Left renal pelvis (tissue), 4 donors: ENCODE measurements at places on chromosomes 11 and 22. TPM values are rescaled to one million over a fixed set of nuclear protein-coding genes. Genes with fewer than 3 reads are reported as not detected.

Gene LINC01488
- polyA plus RNA-seq: 0.05 TPM

DNA sequence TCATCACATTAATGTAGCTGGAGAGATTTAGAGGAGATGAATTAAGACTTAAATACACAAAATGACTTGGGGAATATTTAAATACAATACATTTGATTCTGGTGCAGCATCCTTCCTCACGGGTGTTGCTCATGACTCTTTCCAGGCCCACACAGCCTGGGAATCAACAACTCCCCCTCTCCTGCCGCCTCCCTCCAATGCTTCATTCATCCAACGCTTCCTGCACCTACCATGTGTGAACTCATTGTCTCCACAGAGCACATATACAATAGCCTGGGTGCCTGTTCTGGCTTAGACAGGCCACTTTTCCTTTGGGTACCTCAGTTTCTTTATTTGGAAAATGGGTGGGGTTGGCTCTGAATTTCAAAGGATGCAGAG is 476.9 kb upstream of the CADM1 start:
- no peak for DNase-seq

Gene CCDC81
- 1.4 TPM for polyA plus RNA-seq

GRCh38 chr22:46596032-46596441 is 24.1 kb upstream of the GRAMD4 start:
- peak; percentile 44 for DNase-seq

Gene OR4A47
- not detected for polyA plus RNA-seq

DNA sequence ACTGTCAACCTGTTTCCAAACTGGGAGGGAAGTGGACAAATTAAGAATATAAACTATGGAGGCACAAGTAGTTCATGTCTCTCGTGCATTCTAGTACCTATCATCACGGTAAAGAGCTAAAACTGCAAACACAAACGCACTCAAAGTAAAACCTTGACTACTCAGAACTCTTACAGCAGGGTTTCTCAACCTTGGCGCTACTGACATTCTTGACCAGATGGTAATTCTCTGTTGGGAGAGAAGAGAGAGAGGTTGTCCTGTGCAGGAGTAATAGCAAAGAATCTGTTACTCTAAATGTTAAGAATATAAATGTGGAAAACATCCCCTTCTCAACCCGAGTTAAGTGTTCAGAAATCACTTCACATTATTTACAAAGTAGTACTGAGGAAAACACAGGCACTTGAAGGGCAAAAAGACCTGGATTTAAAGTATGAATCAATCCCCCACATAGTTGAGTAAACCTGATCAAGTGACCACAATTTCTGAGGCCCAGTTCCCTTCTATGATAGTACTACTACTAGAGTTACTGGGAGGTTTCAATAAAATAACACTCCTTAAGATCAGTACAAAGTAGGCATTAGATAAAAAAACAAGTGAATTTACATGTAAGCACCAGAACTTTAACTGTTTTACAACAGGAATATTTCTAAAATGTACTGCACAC is 73.1 kb upstream of the ARHGAP32 start:
- no peak for DNase-seq
